ENCODE measurements at places on chromosomes 11 and 22.
A peak's percentile ranks its signal among the peaks of the same experiment; 100 is the strongest.

- DNase-seq, result no peak
Measured at GRCh38 chr11:75467311-75467710, 34.3 kb upstream of the KLHL35 start.

DNA sequence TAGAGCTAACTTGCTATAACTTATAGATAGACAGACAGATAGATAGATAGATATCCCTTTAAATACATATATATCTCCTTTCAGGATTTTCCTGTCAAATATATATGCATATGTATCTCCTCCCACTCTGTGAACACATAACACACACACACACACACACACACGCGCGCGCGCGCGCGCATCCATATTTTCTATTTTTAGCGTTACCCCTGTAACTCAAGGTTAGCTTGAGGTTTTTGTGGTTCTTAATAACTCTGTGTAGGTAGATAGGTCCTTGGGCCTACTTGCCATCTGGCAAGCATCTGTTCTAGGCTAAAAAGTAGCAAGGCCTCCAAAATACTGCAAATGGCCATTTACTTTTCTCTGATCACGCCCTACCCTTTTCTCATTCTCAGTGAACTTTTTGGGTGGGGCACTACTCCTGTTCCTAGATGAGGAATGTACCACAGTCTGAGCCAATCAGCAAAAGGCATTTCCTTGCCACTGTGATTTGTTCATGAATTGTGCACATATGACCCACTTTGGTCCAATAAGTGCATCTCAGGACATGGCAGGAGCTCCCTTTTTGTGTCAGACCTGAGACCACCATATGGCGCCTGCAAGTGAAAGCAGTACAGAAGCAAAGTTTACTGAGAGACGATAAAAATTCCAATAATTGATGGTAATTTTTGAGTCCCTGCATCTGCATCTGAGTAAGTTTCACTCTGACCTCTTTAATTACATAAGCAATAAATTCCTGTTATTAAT lies 740.5 kb upstream of the API5 start:
- no peak for DNase-seq

DNA sequence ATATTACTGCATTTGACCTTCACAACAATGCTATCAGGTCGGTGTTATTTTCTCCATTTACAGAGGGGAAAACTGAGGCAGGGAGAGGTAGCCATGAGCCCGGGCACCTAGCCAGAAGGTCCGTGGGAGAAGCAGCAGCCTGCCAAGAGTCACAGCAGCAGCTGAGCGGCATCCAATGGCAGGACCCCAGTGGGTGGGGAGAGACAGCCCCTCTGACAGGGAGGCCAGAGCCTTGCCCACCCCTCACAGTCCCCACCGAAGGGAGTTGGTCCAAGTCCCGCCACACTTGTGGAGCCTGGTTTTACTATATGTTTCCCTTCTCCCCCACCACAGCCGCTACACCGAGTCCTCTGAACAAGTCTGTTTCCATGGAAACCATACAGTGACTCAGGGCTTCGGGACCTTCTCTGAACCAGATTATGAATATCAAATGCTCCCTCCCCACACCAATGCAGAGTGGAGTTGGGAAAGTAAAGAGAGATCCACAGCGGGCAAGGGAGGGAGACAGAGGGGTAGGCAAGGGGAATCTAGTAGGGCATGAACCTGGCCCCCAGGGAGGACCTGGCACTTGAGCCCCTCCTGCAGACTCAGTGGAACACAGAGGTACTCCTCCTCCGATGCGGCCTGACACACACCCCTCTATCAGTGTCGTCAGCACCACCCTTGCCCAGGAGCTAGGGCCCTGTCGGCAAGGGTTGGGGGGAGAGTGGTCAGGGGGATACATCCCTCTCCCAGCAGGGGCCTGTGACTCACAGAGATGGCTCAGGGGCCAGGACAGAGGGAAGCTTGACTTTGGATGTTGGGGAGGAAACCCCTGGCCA lies 2.5 kb downstream of the CHST1 start:
- peak; percentile 52 for DNase-seq

DNA sequence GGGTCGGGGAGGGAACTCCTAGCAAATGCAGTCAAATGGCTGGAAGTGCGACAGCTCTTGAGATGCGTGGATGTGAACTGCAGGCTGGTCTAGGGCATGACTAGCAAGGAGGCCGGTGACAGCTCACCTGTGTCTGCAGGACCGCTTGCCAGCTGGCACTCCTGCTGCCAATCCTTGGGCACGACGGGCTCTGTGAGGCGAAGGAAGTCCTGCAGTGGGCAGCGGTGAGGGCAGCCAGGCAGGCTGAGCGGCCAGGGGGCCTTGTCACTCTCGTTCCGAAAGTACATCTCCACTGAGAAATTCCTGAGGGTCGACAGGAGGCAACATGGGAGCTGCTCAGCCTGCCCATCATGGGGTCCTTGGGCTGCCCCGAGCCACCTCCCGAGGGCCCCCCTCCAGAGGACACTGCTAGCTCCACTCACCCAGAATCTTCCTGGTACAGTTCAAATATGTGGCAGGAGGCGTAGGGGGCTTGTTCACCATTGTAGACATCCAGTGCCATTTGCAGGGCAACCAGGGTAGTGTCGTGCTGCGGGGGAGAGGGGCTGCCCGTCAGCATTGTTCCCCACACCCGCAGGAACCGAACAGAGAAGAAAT lies 5.9 kb downstream of the ACP2 start:
- DNase-seq, result no peak

- no peak for DNase-seq
Measured at GRCh38 chr11:1099519-1100355, 25.1 kb downstream of the MUC2 start.

GRCh38 chr11:113016905-113017304 lies 55.7 kb downstream of the NCAM1 start:
- DNase-seq, result no peak

DNA sequence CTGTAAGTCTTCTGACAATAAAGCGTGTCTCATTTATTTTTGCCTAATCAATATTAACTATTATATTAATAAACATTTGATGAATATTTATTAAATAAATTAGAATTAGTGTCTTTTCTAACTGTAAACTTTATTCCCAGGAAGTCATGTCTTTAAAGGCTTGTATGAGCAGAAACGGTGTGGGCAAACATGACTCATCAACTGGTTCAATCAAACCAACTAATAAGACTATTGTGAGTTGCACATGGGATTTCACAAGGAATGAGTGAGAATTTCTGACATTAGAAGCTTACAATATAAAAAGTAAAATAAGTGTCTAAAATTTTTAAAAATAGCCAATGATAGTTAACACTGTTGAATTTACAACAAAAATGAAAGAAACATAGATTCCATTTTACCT lies 259.2 kb upstream of the CTSC start:
- no peak for DNase-seq

DNA sequence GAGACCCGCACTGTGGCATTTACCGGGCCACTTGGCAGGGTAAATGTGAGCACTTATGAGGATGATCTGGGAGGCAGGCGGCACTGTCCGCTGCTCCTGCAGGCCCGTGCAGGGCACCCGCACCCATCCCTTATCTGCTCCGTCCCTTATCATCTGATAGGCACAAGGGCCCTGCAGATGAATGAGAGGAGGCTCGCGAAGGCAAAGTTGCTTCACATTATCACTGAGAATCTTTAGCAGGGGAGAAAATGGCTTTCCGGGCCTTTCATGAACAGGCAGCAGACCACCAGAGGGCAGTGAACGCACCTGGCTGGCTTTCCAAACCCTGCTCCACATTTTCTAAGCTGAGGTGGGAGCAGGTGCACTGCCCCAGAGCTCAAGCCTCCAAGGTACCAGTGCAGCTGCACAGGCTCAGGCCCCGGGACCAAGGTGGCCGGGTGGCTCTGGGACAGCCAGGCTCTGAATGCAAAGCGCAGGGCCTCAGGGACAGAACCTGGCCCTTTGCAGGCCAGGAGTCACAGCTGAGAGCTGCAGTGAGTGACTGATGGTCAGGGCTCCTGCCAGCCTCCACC lies 165.6 kb downstream of the SHANK2 start:
- no peak for DNase-seq

DNA sequence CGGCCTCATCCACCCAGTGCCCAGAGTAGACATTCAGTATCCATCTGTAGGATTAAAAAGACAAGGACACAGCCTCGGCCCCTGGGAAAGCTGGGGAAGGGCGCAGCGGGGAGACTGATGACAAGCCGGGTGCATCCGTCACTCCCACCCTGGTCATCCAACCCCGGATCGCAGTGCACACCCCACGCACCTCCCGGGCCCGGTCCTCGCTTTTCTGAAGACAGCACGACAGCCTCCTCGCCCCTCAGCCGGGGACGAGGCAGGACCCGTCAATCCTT lies 1.1 kb downstream of the FCHSD2 start:
- no peak for DNase-seq

GRCh38 chr22:19637408-19638281 lies 76.7 kb upstream of the SEPTIN5 start:
- DNase-seq, result no peak

DNA sequence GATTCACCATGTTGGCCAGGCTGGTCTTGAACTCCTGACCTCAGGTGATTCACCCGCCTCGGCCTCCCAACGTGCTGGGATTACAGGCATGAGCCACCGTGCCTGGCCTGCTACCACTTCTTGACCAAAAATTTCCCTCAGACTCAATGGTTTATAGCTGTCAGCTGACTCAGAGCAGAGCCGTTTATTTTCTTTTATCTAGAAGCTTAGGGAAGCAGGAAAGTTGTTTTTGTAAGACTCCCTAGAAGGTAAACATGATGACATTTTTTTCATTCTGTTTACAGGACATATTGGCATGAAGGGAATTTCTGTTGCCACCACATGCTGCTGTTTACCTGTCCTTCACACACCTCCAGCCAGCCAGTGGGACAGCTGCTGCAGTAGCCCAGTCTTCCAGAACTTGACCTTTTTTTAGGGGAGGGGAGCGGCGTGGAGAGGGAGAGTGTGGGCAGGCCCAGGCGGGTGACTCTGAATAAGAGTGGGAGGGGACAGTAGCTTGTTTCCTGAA lies 56.1 kb upstream of the PTPRJ start:
- DNase-seq, result no peak

DNA sequence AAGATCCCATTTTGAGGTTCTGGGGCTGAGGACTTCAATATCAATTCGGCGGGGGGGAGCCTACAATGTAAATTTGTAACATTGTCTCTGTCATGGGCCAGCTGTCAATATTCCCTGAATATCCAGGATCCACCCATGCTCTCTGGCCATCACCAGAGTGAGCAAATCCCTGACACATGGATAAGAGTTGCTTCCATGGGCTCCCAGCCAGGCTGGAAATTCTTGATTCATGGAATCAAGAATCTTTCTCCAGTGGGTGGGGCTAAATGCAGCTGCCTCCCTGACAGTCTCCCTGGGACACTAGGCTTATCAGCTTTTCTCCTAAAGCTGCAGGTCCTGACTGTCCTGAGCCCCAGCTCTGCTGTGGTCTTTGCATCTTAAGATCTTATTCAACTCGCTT lies 86.9 kb upstream of the IGLL5 start:
- no peak for DNase-seq

DNA sequence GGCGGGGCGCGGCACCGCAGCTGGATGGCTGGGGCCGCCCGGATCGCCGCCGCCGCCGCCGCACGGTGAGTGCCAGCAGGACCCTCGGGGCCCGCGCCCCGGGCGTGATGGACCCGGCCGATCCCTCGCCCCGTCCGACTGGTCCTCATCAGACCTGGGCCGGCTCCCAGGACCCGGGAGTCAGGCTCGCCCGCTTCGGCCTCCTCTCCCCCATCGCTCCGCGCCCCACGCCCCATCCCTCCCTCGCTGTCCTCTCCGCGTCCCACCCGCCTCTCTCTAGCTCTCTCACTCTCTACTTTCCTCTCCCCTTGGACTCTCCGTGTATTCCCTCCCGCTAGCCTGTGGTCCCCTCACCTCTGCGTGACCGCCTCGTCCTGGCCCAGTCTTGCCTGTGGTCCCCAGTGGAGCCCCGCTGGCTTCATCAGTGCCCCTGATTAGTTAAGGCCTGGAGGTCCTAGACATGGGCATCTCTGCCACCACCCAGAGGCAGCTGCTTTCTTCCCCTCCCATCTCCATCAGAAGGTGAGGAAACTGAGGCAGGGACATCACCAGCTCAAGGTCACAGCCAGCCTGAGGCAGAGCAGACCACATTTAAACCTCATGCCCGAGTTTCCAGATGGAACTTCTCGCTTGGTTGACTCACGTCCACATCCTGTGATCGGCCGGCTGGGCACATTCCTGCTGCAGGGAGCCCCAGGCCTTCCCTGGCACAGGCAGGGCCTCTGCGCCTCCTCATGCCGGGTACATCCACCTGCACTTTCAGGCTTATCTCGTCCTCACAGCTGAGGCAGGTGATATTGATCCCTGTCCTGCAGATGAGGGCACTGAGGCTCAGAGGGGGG lies 429 bp downstream of the SLC39A13 start:
- no peak for DNase-seq

GRCh38 chr11:31107649-31108048 lies 261.9 kb downstream of the DCDC1 start:
- no peak for DNase-seq

DNA sequence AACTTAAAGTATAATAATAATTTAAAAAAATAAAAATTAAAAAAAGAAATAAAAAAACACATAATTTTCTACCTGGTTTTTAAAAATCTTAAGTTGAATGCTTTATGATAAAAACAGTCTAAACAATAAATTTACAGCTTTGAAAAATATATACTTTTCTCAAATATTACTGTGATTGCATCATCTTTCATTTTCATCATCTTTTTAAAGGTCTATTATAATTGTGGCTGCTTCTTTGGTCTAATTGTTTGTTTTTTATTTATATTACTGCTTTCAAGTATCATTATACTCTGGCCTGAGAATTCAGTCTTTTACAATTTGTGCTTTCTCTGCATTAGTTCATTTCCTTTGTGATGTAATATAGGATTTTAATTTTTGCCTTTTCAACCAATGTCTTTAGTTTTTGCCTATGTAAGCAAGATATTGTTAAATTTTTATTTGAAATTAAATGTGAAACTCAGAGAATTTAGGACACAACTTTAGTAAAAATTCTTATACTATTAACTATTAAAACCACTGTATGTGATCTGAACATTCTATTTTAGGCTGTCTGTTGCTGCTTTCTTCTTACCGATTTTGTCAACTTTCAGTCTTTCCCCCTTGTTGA lies 7.3 kb downstream of the CYP2R1 start:
- no peak for DNase-seq

- no peak for DNase-seq
Measured at GRCh38 chr11:128469220-128469619, 118.1 kb downstream of the ETS1 start.

DNA sequence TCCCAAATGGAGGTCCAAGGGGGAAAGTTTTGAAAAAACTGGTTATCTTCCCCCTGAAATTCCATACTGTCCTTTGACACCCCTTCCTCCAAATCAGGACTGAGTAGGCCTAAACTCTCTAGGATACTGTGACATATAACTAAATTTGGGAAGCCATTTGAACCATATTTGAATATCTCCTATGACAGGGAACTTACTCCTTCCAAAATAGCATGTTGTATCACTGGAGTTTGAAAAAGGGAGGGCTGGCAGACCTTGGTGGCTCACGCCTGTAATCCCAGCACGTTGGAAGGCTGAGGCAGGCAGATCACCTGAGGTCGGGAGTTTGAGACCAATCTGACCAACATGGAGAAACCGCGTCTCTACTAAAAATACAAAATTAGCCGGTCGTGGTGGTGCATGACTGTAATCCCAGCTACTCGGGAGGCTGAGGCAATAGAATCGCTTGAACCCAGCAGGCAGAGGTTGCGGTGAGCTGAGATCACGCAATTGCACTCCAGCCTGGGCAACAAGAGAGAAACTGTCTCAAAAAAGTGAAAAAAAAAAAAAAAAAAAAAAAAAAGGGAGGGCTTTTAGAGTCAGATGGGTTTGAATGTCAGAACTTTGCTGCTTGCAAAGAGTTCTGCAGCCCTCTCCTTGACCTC lies 42.4 kb downstream of the PIK3C2A start:
- DNase-seq, result no peak

- DNase-seq, result no peak
Measured at GRCh38 chr22:46390652-46391301, 55.3 kb downstream of the TRMU start.

GRCh38 chr11:106021181-106021966 lies 666 bp downstream of the MSANTD4 start:
- no peak for DNase-seq

Data from NCI-H524 treated with DMSO at 0.1 percent for 48 hours (cell line).